Vagina (tissue), 2 donors: ENCODE measurements at places on chromosomes 3 and 15.

DNA sequence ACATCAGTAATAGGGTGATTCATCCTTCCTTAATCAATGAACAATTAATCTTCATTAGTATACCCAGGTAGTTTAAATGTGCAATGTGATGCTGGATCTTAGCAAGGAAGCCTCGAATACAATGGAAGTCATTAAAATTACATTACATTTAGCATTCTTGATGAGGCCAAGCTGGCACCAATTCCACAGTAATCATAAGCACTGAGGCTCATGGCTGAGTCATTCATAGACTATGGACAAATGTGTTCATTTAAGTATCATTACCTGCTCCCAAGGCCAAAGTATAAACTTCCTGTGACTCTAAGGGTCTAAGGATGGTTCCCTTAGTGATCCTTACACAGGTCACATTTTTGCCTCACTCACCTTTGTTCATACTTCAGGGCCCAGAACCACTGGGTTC is 266.4 kb upstream of the CDIN1 start:
- no peaks in the 10 kb centered on the region for H3K36me3 ChIP-seq
- no peak for DNase-seq

GRCh38 chr3:194112120-194113106 is 23.5 kb upstream of the HES1 start:
- DNase-seq: no peak
- no peaks in the 10 kb centered on the region for H3K36me3 ChIP-seq
- H3K27ac ChIP-seq: no peak overlapping the region
- H3K4me3 ChIP-seq: no peak overlapping the region
- peaks cover 5% of the 10 kb centered on the region for H3K4me1 ChIP-seq

- no peaks in the 10 kb centered on the region for H3K4me1 ChIP-seq
- H3K27me3 ChIP-seq: no peaks in the 10 kb centered on the region
- no peaks in the 10 kb centered on the region for H3K36me3 ChIP-seq
These were observed 34.9 kb downstream of the CCDC33 start for GRCh38 chr15:74270854-74271520.

GRCh38 chr3:99332718-99333117 is 305.7 kb upstream of the COL8A1 start:
- H3K27ac ChIP-seq: no peak overlapping the region
- no peak overlapping the region for H3K4me3 ChIP-seq
- no peaks in the 10 kb centered on the region for H3K27me3 ChIP-seq
- H3K36me3 ChIP-seq: no peaks in the 10 kb centered on the region
- H3K4me1 ChIP-seq: no peaks in the 10 kb centered on the region

- no peaks in the 10 kb centered on the region for H3K27me3 ChIP-seq
- H3K27ac ChIP-seq: no peak overlapping the region
- no peaks in the 10 kb centered on the region for H3K4me1 ChIP-seq
- H3K4me3 ChIP-seq: no peak overlapping the region
- H3K36me3 ChIP-seq: no peaks in the 10 kb centered on the region
These were observed 10.4 kb downstream of the FAM174B start for GRCh38 chr15:92645051-92645631.

- H3K4me3 ChIP-seq: no peak overlapping the region
- H3K36me3 ChIP-seq: no peaks in the 10 kb centered on the region
- H3K4me1 ChIP-seq: peaks cover 23% of the 10 kb centered on the region
- no peak for DNase-seq
These were observed 117.0 kb downstream of the FOXP1 start for GRCh38 chr3:71466483-71466882.

DNA sequence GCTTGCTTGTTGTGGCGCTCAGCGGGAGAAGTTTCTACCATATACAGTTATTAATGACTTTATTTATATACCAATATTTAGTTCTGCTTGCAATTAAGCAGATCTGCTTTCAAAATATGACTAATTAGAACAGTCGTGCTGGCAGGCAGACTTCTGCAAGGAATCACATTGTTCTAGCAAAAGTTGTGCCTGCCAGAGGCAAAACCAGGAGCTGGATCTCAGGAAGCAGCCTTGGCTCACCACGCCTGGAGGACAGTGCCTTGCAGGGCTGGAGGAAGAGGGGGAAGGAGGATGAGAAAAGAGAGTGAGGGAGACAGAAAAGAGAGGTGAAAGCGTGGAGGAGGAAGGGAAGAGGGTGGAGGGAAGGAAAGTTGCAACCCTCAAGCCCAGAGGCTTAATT is 160.3 kb downstream of the NUP210 start:
- H3K27ac ChIP-seq: no peak overlapping the region
- no peaks in the 10 kb centered on the region for H3K36me3 ChIP-seq
- H3K27me3 ChIP-seq: no peaks in the 10 kb centered on the region
- H3K4me3 ChIP-seq: no peak overlapping the region
- no peak for DNase-seq

GRCh38 chr3:10015461-10015904 is 10.8 kb upstream of the FANCD2 start:
- no peak overlapping the region for H3K4me3 ChIP-seq
- no peak for DNase-seq
- H3K27ac ChIP-seq: peak overlapping the region; percentile 56
- no peaks in the 10 kb centered on the region for H3K36me3 ChIP-seq

GRCh38 chr3:139456386-139456785 is 19.9 kb downstream of the RBP2 start:
- no peaks in the 10 kb centered on the region for H3K4me1 ChIP-seq
- H3K36me3 ChIP-seq: no peaks in the 10 kb centered on the region
- no peaks in the 10 kb centered on the region for H3K27me3 ChIP-seq
- no peak overlapping the region for H3K27ac ChIP-seq
- no peak overlapping the region for H3K4me3 ChIP-seq

DNA sequence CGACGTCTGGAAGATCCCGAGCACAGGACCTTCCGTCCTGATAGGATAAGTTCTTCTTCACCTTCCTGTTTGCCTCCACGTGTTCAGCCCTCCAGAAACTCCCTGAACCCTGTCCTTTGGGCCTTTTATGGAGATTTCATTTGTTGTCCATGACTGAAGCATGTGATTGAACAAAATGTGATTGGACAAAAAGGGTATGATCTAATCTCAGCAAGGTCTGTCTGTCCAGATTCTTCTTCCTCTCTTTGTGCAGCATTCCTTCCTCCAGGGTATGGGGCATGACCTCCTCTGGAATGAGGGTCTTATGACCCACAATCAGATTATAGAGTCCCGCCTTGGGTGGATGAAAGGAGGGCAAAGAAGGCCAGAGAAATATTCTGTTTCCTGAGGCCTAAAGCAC is at the start of gene CYP19A1:
Gene CYP19A1, minus strand, starts transcription at position 101 of the 400 bp plus-strand sequence. CDS start 95,684 bp downstream, outside the sequence.
- H3K27ac ChIP-seq: no peak within 1 kb of the TSS
- H3K4me1 ChIP-seq: peaks cover 14% of the 10 kb centered on the region
- no peak for DNase-seq
- no peak within 1 kb of the TSS for H3K4me3 ChIP-seq
- H3K27me3 ChIP-seq: no peaks in the 10 kb centered on the region

GRCh38 chr15:94910166-94910565 is 678.8 kb downstream of the MCTP2 start:
- no peaks in the 10 kb centered on the region for H3K36me3 ChIP-seq
- H3K4me3 ChIP-seq: no peak overlapping the region
- H3K27me3 ChIP-seq: no peaks in the 10 kb centered on the region
- no peaks in the 10 kb centered on the region for H3K4me1 ChIP-seq
- DNase-seq: no peak
- H3K27ac ChIP-seq: no peak overlapping the region

DNA sequence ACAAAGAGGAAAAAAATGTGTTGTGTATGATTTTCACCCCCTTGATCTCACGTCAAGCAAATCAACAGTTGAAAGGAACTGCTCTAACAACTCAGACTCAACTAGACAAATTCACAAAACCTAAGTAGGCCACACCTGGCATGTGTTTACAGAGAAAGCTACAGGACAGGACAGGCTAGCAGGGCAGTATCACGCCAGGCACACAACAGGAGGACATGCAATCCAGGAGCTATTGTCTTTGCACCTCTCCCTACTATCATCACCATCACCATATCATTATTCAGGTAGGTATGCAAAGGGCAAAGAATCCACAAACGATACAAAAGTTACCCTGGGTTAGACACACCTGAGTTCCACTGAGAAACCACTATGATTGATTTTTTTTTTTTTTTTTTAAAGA is 86.4 kb downstream of the TBL1XR1 start:
- H3K4me3 ChIP-seq: no peak overlapping the region
- peaks cover 42% of the 10 kb centered on the region for H3K4me1 ChIP-seq
- no peaks in the 10 kb centered on the region for H3K27me3 ChIP-seq
- DNase-seq: no peak
- H3K36me3 ChIP-seq: no peaks in the 10 kb centered on the region

DNA sequence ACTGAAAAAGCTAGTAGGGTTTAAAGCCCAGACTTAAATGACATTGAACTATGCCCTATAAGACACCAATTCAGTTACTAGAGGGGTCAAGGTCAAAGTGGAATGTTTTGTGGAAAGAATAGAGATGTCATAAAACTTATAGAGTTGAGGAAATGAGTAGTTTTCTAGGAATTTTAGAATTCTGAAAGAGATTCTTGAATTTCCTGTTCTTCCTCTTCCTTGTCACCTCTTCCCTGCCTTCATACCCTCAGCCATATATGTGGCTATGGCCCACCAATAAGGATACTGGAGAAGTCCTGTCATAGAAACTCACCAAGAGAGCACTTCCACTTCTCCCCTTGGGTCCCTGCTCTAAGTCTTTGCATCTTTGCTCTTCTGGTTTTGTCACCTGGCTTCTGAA is 104.9 kb upstream of the TGFBR2 start:
- no peaks in the 10 kb centered on the region for H3K36me3 ChIP-seq
- H3K4me3 ChIP-seq: no peak overlapping the region
- no peak for DNase-seq
- H3K27me3 ChIP-seq: no peaks in the 10 kb centered on the region
- H3K27ac ChIP-seq: no peak overlapping the region
- H3K4me1 ChIP-seq: peaks cover 12% of the 10 kb centered on the region

DNA sequence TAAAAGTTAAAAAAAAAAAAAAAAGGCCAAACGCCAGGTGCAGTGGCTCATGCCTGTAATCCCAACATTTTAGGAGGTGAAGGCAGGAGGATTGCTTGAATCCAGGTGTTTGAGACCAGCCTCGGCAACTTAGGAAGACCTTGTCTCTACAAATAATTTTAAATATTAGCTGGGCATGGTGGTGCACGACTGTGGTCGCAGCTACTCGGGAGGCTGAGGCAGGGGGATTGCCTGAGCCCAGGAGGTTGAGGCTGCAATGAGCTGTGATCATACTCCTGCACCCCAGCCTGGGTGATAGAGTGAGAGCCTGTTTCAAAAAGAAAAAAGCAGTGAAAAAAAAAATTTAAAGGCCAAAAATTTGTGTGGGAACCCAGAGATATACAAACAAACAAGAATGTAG is 2.7 kb upstream of the DLEC1 start:
- H3K27ac ChIP-seq: no peak overlapping the region
- peaks cover 24% of the 10 kb centered on the region for H3K4me1 ChIP-seq
- H3K36me3 ChIP-seq: no peaks in the 10 kb centered on the region
- no peaks in the 10 kb centered on the region for H3K27me3 ChIP-seq

GRCh38 chr15:25180606-25181292 is 226.0 kb downstream of the SNRPN start:
- H3K27me3 ChIP-seq: no peaks in the 10 kb centered on the region
- no peaks in the 10 kb centered on the region for H3K36me3 ChIP-seq
- H3K4me1 ChIP-seq: no peaks in the 10 kb centered on the region
- no peak overlapping the region for H3K4me3 ChIP-seq
- H3K27ac ChIP-seq: no peak overlapping the region
- no peak for DNase-seq

- no peak overlapping the region for H3K4me3 ChIP-seq
- DNase-seq: no peak
- H3K27ac ChIP-seq: no peak overlapping the region
- no peaks in the 10 kb centered on the region for H3K27me3 ChIP-seq
- peaks cover 31% of the 10 kb centered on the region for H3K4me1 ChIP-seq
These were observed 12.8 kb downstream of the DCUN1D1 start for GRCh38 chr3:182967218-182968204.

- H3K27me3 ChIP-seq: no peaks in the 10 kb centered on the region
- H3K4me3 ChIP-seq: no peak overlapping the region
- no peak overlapping the region for H3K27ac ChIP-seq
- H3K4me1 ChIP-seq: no peaks in the 10 kb centered on the region
- no peak for DNase-seq
These were observed 158.0 kb downstream of the CDIN1 start for GRCh38 chr15:36737430-36737891.

DNA sequence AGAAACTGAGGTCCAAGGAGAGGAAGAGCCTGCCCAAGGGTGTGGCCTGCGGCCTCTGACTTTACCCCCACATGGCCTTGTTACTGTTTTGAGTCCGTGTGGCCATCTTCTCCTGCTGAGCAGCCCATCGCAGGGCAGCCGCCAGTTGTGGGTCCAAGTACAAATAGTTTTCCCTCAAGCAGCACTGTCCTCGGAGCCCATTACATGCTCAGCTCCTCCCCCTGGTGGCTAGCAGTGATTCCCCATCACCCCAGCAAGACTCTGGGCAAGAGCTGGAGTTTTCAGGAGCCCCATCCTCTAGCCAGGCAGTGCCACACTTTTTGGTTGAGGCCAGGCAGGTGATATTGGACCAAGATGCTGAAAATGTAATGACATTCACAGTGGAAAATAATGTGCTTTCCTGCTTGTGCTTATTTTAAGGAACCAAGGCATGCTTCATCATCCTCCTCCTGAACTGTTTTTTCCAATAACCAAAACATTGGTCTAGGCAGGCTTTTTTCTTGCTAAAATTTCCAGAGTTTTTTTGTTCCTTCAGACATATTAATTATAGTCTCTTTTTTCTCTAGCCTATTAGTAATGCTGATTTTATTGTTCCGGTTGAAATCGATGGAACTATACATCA is 23.2 kb upstream of the VILL start:
- no peak for DNase-seq
- H3K4me3 ChIP-seq: no peak overlapping the region
- no peaks in the 10 kb centered on the region for H3K36me3 ChIP-seq

DNA sequence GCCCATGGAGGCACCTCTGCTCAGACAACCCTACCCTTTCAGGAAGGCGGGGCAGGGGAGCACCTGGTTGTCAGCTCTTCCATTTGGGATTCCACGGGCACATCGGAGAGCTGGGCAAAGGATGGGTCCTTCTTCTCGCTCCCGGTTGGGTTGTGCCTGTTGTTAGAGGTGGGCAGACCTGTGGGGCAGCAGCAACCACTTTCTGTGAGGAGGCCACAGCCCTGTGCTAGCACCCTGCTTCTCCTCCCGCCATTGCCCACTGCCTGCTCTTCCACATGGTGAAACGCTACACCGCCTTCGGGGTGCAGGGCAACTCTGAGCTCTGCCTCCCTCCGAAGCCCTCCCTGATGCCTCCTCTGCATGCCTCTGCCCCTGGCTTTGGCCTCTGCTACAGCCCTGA is 7.0 kb upstream of the HHATL start:
- no peaks in the 10 kb centered on the region for H3K36me3 ChIP-seq
- H3K4me3 ChIP-seq: no peak overlapping the region
- no peak for DNase-seq
- H3K4me1 ChIP-seq: no peaks in the 10 kb centered on the region
- no peak overlapping the region for H3K27ac ChIP-seq

DNA sequence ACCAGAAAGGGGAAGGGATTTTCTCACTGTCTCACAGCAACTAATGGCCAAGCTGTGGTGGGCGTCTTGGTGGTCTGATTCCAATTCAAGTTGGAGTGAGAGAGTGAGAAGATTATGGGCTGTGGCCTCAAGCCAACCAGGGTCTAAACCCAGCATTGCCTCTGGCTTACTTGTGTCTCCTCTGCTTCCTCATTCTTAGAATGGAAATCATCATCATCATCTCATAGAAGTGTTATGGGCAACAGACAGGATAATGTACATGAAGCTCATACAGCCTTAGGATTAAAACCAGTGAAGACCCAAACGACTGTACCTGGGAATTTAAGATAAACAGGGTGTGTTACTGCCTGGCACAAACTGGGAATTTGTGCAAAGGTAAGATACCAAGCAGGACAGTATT is 29.1 kb upstream of the IREB2 start:
- no peak overlapping the region for H3K27ac ChIP-seq
- no peaks in the 10 kb centered on the region for H3K4me1 ChIP-seq
- no peaks in the 10 kb centered on the region for H3K27me3 ChIP-seq
- no peak for DNase-seq
- no peaks in the 10 kb centered on the region for H3K36me3 ChIP-seq
